ENCODE measurements at places on chromosomes 7 and 10.

DNA sequence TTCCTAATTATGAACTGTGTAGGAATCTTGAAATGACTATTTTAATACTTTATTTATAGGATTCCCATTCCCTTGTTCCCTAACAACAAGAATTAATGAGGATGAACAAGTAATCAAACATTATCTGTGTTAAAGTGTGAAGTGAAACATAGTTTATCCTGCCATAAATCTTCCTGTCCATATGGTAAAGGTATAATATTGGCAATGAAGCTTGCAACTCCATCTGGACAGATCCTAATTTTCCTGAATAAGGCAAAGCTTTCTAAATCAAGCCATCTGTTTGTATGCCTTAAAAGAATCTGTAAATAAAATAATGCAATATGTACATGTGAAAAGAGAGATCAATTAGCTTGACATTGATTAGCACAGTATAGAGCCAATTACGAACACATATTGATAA, 529.0 kb downstream of the ANKRD7 start:
- no peak for DNase-seq

DNA sequence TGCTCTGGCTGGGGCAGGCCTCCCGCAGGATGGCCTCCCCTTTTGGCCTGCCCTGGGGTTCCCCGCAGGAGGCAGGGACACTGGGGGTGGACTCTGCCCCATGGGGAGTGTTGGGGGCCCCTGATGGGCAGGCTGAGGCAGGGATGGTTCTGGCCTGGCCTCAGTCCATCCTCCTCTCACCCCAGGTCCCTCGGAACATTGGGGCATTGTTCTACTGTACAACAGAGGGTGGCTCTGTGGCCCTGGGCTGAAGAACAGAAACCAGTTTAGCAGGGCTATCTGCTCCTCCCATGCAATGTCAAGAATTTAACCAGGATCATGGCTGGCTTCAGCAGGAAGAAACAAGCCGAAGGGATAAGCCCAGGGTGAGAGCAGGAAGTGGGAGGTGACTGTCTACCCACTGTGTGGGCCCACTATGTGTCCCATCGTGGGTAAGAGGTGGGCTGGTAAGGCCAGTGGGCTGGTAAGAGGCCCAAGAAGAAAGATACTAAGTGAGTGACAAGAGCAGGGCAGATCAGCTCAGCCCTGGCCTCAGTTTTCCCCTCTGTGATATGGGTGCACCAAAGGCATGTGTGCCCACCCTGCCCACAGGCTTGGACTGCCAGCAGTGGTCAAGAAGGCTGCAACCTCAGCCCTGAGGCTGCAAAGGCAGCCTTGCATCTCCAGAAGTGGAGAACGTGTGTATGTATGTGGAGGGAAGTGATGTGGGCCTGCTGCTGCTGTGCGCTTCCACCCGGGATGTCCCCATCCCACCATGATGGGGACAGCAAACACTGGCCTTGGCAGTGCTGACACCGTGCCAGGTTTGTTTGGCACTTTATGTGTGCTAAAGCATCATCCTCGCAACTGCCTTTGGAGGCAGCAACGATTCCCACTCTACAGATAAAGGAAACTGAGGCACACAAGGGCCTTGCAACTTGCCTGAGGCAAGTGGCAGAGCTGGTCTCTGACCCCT, 138.9 kb downstream of the SH3PXD2A start:
- DNase-seq = no peak

GRCh38 chr7:75732764-75733630, 5.7 kb downstream of the HIP1 start:
- DNase-seq = no peak

- no peak for DNase-seq
Measured at GRCh38 chr10:50503661-50504320, 120.0 kb downstream of the SGMS1 start.

DNA sequence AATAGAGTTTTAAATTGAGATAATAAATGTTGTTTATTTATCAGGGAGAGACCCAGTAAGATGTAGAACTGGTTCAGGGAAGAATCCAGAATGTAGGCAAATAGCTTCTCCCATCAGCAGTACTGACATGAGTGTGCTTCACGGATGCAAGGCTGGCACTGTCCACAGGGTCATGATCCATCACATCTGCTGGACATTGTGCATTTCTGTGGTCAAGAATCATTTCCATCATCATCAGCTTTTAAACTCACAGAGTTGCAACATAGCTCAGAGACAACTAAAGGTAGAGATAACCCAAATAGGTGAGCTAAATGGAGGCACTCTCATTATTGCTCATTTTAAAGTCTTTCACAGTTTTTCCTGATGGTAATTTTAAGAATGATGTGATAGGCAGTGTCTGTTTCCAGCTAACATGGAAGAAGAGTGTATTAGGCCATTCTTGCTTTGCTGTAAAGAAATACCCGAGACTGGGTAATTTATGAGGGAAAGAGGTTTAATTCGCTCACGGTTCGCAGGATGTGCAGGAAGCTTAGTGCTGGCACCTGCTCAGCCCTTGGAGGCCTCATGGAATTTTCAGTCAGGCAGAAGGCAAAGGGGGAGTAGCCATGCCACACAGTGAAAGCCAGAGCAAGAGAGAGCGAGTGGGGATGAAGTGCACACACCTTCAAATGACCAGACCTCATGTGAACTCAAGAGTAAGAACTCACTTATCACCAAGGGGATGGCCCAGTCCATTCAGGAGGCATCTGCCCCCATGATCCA, 80.8 kb downstream of the INPP5A start:
- no peak for DNase-seq

DNA sequence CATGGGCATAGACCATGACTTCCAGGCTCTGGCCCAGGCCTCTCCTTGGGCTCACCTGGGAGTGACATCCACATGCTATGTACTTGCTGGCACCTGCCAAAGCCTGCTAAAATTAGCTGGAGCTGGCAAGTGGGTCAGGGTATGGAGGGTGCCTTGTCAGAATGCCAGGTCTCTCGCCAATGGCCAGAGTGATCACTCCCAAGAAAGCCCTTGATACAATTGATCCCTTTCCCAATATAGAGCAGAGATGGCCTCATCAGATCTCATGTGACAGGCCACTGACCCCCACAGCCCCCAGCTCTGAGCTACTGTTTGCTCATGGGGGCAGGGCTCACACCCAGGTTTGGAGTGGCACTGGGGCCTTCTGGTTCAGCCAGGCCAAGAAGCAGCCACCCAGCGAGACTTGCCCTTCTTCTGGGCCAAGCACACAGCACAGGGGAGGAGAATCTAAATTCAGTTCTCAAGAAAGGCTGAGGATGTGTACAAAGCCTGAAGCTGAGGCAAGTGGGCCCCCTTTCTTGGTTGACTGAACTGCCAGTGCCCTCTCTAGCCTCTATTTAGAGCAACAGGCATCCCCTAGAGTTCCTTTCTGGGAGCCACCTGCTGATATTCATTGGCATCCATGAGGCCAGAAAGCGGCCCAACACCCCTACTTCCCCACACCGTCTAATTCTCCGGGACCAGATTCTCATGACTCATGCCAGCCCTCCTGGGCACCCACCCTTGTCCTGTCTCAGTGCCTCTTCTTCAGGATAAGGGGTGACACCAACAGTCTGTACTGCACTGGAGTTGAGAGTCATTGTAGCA, 18.9 kb upstream of the MYL7 start:
- DNase-seq = no peak

DNA sequence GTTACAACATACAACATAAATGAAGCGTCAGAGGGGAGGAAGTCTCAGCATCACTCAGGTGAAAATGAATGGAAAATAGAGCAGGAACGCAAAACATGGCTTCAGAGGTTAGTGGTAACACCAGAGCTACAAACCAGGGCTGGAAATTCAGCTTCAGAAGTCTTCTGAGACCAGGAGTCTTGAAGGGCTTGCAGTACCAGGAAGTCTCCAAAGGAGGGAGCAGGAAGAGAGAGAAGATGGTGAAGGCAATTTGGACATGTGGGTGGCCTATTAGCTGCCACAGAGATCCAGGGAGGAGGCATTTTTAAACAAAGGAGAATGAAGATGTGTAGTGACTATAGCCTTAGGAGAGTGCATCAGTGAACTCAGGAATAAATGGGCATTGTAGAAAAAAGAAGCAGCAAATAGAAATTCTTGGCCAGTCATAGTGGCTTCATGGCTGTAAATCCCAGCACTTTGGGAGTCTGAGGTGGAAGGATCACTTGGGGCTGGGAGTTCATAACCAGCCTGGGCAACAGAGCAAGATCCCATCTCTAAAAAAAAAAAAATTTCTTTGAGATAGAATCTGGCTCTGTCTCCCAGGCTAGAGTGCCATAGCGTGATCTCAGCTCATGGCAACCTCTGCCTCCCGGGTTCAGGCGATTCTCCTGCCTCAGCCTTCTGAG, 9.3 kb upstream of the TET1 start:
- peak; percentile 63 for DNase-seq

- DNase-seq = no peak
Measured at GRCh38 chr7:82286096-82286797, 157.3 kb downstream of the CACNA2D1 start.

GRCh38 chr7:20561908-20562307, 53.6 kb upstream of the ABCB5 start:
- no peak for DNase-seq

DNA sequence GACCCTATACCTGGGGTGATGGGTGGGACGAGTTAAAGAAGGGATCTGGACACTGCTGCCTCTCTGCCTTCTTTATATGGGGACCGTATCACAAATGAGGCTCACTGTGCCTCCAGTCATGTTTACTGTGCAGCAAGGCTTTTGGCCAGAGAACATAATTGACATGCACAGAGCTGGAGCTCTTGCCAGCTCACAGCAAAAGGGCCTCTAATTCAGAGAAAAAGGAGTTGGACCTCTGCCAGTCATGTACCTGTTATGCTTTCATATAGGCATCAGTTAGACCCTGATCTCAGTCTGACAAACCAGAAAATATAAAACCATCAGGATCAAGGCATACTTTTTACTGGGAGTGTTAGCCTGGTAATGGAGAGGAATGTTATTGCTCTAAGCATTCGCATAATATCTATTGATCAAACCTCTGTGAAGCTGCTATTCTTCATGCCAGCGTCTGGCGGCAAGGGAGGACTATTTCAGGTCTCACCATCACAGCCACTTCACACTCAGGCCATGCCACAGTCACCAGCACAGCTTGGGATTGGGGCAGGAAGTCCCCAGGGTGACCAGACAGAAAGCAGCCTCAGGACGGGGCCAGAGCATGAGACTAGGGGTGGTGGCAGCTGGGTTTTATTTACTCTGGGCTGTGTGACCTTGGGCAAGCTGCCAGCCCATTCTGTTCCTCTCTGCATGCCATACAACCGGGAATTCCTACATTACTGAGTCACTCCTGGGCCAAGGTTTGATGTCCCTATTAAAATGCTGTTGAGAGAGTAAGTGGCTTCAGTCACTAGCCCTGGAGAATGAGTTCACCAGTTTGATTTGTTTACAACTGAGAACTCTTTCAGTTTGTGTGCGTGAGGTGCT, 90.1 kb downstream of the NPSR1 start:
- no peak for DNase-seq

- no peak for DNase-seq
Measured at GRCh38 chr10:1107004-1107403, 50.8 kb downstream of the WDR37 start.

GRCh38 chr7:66693331-66693730, 47.2 kb upstream of the RABGEF1 start:
- no peak for DNase-seq

DNA sequence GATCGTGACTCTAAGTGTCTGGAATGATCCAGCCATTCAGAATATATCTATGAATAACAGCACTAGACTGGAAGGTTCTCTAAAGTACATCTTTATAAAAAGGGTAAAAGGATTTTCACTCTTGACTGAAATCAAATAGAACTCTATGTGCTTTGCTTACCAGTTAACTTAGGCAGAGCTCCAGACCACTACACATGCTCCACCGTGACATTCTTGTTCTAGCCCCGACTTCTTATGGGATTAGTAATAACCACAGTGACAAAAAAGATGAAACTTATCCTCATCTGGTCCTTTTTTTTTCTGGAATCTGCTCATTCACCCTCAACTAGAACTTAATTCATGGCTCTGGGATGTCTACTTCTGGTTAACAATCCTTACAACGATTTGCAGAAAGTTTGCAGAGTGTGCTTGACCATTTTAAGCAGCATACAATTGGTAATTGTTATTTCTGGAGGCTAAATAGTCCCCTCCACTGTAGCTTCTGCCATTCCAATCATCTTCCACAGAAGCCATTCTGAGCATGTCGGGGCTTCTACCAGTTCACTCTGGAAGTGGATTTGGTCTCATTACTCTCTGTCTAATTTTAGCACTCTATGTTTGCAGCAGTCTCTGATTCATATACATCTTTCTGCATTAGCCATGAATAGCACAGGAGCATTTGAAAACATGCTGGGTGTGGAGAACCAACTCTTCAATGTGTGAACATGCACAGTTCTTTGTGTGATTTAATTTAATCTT, 163.7 kb upstream of the CDC14C start:
- DNase-seq = no peak

DNA sequence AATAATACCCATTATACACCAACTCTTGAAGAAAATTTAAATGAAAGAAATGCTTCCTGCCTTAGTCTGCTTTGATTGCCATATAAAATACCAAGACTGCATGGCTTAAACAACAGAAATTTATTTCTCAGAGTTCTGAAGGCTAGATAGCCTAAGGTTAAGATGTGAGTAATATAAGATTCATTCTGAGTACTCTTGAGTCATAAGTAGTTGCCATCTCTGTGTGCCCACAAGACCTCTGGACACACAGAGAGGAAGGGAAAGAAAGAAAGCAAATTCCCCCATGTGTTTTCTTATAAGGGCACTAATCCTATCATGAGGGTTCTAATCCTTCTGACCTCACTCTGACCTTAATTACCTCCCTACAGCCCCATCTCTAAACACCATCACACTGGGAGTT, 201.2 kb downstream of the PTN start:
- no peak for DNase-seq

DNA sequence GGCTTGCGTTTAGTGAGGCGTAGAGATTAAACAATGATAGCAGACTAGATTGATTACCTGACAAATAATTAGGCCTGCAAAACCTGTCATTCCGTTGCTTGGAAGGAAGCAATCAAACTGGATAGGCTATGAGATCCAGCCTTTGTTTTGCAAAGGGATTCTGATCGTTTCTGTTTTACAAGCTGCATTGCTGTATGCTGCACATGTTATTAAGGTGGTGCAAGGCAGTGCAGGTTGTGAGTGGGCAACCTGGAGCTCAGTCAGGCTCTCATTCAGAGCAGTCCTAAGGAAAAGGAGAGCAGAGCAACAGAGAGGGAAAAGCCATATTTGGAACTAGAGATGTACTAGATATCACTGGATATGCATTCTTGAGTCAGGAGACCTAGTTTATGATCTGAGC, 6.9 kb upstream of the NOBOX start:
- DNase-seq = no peak

GRCh38 chr10:110992006-110992800, 72.8 kb downstream of the SHOC2 start:
- no peak for DNase-seq

DNA sequence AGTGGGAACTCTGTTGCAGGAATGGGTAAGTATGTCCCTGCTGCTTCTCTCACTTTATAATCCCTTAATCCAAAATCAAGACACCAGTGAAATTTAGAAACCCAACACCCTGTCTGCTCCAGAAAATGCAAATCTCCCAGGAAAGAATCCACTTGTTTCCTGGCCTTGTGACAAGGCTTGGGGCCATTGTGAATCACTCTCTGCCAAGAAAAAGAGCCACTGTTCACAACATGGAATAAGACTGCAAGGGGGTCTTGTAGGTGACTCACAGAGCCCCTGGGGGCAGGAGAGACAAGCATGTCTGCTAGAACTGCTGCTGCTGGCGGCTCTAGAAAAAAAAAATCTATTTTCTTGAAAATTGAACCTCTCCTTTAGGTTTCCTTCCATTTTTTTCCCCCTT, 191.2 kb downstream of the SORCS1 start:
- no peak for DNase-seq

GRCh38 chr10:12109286-12109685, 20.2 kb upstream of the SEC61A2 start:
- DNase-seq = no peak

Measured in DND-41 (cell line).